Activated naive CD4-positive, alpha-beta T cell treated with anti-CD3 and anti-CD28 coated beads for 36 hours (primary cell): ENCODE measurements at places on chromosomes 1 and 21.

DNA sequence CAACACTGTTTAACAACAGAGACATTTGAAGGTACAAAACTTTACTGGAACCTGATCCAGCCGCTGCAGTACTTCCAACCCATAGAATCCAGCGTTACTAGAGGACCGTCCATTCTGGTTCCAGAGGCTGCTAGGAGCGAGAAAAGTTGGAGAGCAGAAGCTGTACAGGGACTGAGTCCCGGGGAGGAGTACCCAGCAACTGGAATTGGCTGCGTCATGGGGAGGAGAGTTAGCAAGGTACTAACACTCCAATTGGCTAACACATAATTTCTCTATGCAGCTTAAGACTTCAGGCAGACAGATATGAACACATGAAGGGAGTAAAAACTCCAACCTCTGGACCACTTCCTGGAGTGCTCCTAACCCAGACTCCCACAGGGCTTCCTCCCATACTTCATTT, 2.1 kb upstream of the QSOX1 start:
- DNase-seq, result no peak

GRCh38 chr1:7235871-7236517, 450.7 kb downstream of the CAMTA1 start:
- DNase-seq, result no peak

DNA sequence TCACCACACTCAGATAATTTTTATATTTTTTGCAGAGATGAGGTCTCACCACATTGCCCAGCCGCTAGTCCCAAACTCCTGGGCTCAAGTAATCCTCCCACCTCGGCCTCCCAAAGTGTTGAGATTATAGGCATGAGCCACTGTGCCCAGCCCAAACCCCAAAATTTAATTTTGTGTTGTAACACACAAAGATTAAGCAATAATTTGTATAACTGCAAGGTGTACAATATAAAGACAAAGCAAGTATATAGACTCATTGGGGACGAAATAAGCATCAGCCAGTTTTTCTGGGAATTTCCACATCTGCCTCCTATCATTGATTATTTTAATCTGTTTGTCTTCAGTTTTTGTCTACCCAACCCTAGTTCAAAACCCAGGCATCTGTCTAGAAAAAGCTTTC, 42.7 kb downstream of the ST7L start:
- no peak for DNase-seq

DNA sequence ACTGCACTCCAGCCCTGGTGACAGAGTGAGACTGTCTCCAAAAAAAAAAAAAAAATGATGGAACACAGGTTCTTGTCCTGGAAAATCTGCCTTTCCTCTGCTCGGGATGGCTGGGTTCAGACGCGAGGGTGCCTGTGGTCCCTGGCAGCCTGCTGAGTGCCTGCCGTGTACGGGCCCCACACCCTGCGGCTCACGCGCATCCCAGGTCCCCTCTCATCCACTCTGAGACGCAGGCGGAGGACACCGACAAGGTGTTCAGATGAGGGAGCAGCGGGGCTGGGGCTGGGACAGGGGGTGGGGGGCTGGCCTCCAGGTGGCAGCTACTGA, 4.3 kb upstream of the ANKRD65 start:
- DNase-seq, result no peak

DNA sequence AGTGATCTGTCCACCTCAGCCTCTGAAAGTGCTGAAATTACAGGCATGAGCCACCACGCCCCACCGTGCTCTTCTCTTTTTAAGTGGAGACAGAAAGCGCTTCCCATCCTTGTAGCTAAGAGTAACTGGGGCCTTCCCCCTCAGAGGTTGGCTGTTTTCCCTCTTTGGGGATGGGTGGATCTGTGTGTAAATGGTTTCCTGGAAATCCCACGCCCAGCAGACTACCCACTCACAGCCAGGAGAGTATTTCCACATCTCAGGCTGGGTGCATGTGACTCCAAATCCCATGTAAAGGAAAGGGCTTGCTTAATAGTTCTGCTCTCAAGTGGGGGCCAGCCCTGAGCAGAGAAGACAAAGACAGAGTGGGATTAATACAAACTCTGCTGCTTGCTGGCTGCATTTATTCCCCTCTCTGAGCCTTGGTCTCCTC, 19.6 kb upstream of the TCEA3 start:
- no peak for DNase-seq

- no peak for DNase-seq
Observed at GRCh38 chr1:24021403-24022266, 41.5 kb upstream of the SRSF10 start.

- DNase-seq, result no peak
Observed at GRCh38 chr1:113875714-113876113, 4.2 kb upstream of the PTPN22 start.

- no peak for DNase-seq
Observed at GRCh38 chr1:224448453-224449017, 13.9 kb upstream of the WDR26 start.

GRCh38 chr1:54543729-54544496, 4.1 kb upstream of the ACOT11 start:
- no peak for DNase-seq

GRCh38 chr1:4395676-4396075, 258.7 kb upstream of the AJAP1 start:
- DNase-seq, result no peak

DNA sequence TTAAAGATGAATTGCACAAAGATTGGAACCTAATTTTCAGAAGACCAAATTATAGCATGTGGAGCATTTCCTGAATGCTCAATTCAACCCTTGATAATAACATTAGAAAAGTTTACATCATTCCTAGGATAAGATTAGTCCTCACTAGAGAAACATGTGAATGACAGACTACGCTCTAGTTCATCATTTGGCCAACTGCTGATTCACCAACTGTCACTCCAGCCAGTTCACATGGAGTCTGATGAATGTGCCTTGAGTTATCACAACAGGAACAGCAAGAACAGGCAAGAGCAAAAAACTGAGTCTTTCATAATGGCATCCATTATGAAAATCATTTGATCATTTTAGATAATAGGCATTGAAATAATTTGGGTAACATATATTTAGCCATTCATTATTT, 415.9 kb downstream of the PTPRC start:
- no peak for DNase-seq

- no peak for DNase-seq
Observed at GRCh38 chr1:37415611-37416244, 58.7 kb upstream of the ZC3H12A start.

- no peak for DNase-seq
Observed at GRCh38 chr1:75472971-75473603, 137.8 kb downstream of the SLC44A5 start.

DNA sequence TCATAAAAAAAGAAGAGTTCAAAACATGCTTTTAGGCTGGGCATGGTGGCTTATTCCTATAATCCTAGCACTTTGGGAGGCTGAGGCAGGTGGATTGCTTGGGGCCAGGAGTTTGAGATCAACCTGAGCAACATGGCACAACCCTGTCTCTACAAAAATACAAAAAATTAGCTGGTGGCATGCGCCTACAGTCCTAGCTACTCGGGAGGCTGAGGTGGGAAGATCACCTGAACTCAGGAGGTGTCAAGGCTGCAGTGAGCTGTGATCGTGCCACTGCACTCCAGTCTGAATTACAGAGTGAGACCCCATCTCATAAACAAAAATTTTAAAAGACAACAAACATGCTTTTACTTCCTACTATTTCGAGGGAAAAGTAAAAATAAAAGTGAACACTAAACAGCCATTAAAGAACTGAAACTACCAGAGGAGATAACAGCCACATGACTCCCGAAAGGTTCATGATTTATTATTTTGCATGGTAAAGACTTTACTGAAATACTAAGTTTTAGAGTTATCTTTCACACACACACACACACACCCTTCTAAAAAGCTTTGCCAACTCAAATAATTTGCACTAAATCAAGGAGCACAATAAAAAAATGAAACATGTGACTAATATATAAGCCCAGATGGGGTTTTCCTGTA, 48.1 kb downstream of the USP1 start:
- no peak for DNase-seq

DNA sequence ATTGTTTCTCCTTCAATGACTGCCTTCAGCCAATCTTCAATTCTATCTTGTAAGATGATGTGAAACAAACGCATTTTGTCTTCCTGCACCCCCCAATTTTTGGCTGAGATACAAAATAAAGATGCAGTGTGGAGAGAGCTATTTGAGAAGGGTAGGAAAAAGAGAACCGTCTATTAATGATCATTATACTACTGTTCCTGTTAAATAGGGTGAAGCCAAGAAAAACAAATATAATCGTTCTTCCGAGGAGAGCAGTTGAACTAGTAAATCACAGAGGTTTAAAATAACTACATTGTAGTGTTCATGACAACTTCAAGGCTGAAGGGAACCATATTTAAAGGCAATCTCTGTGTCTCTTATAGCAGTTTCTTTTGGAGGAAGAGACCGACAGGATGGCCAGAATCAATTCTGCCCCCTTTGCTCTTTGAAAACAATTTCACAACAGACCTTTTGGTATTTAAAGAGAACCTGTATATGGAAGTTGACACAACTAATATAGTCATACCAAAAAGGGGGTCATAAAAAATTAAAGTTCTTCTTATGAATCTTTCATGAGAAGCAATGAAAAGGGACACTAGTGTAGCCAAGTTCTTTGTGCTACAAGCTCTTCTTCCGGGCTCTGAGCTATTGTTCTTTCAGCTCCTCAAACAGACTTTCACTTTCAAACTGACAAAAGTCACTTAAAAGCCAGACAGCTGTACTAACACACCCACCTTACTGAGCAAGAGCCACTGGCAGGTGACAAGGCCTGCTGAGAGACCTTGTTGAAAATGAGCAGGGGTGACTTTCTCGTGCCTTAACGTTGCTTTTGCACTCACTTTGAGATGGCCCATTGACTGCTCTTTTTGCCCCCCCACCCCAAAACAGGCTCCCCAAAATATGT, 30.9 kb downstream of the PROX1 start:
- DNase-seq, result peak; percentile 27
